ENCODE measurements at places on chromosomes 12 and 14.
A peak's percentile ranks its signal among the peaks of the same experiment; 100 is the strongest.

GRCh38 chr12:117051380-117051779 lies 47.8 kb downstream of the TESC start:
- DNase-seq: no peak

DNA sequence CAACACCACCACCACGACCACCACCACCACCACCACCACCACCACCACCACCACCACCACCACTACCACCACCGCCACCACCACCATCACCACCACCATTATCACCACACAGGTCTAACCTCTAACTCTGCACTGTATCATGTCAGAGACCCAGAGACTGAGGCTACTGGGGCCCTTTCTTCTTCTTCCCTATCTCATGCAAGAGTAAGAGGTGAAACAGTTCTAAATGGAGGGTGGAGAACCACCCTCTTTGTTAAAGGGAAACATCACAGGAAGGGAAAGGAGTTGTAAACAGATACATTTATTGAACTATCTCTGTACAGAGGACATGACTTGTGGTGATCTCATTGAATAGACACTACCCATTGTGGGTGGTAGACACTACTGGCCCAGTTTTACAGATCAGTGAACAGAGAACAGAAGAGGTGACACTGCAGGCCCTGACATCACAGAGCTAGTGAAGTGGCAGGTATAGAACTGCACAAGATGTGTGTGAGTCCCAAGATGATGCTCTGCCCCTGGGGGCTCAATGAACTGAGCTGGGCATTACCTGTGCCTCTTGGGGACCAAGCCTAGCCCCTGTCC lies 91.6 kb downstream of the FOXN3 start:
- no peak for DNase-seq

GRCh38 chr14:21626491-21627230 lies 8.1 kb downstream of the OR10G2 start:
- no peak for DNase-seq

DNA sequence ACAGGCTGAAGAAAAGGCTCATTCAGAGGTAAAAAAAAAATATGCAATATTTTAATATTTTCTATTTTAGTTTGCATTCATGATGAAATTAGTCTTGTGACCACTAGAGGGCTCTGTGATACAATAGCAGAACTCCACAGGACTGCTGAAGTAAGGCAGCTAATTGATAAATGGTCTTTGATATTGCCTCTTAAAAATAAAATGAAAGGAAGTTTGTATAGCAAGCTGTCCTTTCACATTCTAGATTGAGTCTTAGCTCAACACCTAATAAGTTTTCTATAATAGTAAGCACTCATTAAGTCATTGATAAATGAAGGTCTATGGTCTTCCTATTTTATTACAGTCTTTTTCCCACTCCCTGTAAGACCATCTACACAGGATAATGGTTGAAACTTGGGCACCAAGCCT lies 315.7 kb downstream of the NAV3 start:
- DNase-seq: no peak

DNA sequence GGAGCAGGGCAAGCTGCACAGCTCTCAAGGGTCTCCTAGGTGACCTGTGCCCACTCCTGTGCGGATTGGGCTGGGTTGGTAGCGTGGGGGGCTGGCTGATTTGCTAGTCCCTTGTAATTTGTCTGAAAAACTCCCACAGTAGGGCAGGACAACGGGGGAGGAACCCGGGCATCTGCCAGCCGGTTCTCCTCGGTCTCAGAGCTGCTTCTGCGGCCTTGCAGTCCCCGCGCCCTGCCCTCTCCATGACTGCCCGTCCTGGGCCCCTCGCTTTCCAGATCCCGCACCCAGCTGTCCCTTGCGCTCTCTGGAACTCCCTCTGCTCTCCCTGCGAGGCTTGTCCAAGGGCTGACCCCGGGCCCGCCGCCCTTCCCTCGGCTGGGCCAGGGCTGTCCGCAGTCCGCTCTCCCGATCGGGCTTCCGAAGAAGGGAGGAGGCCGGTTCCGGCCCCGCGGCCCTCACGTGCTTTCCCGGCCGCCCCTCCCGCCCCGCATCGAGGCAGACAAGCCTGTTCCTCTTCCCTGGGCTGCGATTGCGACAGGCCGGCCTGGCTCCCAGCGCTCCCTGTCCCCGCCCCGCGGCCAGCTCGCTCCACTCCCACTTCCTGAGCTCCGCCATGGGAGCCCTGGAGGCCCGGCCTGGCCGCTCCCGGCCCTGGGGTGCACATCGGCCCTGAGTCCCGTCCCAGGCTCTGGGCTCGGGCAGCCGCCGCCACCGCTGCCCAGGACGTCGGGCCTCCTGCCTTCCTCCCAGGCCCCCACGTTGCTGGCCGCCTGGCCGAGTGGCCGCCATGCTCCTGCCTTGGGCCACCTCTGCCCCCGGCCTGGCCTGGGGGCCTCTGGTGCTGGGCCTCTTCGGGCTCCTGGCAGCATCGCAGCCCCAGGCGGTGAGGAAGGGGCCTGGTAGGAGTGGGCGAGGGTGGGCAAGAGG lies at the start of gene LTBR:
TSS of gene LTBR (plus strand) at position 591 of the 927 bp plus-strand sequence. CDS start at position 788, 197 bp downstream.
- peak; percentile 75 for DNase-seq

GRCh38 chr14:69754487-69754886 lies 12.5 kb upstream of the SRSF5 start:
- DNase-seq: no peak

DNA sequence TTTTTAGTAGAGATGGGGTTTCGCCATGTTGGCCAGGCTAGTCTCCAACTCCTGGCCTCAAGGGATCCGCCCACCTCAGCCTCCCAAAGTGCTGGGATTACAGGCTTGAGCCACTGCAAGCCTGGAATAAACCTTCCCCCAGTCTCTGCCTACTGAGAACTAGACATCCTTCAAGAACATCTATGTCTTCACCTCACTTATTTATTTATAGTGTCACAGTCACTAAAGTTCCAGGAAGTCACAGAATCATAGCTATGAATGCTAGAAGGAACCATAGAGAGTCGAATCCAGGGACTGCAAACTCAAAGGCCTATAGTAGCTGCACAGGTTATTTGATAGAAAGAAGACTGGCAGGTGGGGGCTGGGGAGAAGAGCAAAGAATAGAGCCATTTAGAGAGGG lies 44.7 kb upstream of the NUDT4 start:
- DNase-seq: no peak

Data from GM04503 (cell line).